MM.1S (cell line): ENCODE measurements at places on chromosomes 16 and 17.

DNA sequence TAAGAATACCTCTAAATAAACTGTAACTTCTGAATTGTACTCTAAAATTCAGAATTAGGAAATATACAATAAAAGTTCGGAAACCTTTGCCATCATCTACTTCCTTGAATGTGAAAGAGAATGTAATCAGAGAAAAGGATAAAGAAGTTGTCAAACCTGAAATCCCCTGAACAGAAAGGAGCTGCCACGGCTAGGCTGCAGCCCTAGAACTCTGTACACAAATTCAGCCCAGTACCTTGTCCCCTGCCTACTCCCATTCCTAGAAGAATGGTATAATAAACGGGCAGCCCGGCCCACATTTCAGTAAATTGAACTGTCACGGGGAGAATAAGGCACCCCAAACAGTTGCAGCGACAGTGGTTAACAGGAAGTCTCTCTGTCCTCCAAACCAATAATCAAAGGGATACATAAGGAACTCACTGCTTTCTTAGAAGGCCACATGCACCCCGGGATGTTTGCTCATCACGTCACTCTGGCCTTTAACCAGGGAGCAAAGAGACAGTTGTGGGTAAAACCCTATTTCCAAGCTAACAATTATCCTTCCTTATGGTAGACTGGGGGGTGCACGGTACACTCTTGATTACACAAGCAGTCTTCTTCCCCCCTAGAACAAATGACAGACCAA, 24.3 kb upstream of the RFFL start:
- peak; percentile 41 for DNase-seq

GRCh38 chr17:72184805-72185204, 64.0 kb downstream of the SOX9 start:
- DNase-seq: no peak

DNA sequence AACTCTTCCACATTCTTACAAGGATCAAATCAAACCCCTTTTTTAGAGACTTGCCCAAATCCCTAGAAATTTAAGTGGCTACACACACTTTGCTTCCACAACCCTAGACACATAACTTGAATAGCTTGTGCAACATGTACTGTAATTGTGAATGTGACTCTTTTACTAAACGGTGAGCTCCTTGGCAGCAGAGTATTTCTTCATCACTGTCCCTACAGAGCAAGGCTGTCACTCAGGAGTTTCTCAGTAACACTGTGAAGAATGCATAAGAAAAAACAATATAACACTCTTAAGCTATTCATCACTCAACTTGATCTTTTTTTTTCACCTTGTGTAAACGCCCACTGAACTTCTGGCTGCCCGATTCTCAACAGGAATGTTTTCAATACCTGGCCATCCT, 53.8 kb upstream of the ADAMTS18 start:
- no peak for DNase-seq

DNA sequence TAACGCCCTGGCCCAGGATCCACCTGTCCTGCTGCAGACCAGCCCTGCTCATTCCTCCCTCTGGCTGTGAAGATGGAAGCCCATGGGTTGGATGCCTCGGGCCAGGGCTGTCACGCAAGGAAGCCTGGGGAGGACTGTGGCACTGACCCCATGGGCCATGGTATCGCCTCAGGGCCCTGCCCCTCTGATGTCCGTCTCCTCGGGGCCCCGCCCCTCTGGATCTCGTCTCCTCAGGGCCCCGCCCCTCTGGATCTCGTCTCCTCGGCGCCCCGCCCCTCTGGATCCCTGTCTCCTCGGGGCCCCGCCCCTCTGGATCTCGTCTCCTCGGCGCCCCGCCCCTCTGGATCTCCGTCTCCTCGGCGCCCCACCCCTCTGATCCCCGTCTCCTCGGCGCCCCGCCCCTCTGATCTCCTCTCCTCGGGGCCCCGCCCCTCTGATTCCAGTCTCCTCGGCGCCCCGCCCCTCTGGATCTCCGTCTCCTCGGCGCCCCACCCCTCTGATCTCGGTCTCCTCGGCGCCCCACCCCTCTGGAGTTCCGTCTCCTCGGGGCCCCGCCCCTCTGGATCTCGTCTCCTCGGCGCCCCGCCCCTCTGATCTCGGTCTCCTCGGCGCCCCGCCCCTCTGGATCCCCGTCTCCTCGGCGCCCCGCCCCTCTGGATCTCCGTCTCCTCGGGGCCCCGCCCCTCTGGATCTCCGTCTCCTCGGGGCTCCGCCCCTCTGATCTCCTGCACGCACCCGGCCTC, 24.0 kb downstream of the METRNL start:
- no peak for DNase-seq

GRCh38 chr17:322006-322780, 30.4 kb downstream of the RPH3AL start:
- no peak for DNase-seq
